ENCODE measurements at places on chromosomes 11 and 22. TPM values are rescaled to one million over a fixed set of nuclear protein-coding genes. Genes with fewer than 3 reads are reported as not detected.

DNA sequence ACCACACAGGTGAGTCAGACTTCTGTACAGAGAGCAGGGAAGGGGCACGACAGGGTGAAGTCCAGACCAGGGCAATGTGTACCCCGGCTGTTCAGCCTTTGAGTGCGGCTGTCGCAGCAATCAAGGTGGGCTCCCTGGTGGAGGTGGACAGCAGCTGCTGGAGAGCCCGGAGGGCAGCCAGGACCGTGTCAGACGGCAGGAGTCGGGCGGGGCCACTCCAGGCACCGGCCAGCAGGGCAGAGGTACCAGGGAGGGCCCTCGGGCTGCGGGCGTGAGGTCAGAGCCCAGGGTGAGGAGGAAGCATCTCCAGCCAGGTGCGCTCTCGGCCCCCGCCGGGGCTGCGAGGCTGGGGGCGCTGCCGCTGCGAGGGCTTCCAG lies 802 bp upstream of the PIM3 start:
- DNase-seq = peak; percentile 62

- DNase-seq = no peak
These were observed 77.5 kb upstream of the SORL1-AS1 start for GRCh38 chr11:121530257-121530656.

GRCh38 chr22:32827049-32827602 lies 25.6 kb downstream of the TIMP3 start:
- no peak for DNase-seq

- DNase-seq = no peak
These were observed 405.4 kb downstream of the ETS1 start for GRCh38 chr11:128181984-128182383.

DNA sequence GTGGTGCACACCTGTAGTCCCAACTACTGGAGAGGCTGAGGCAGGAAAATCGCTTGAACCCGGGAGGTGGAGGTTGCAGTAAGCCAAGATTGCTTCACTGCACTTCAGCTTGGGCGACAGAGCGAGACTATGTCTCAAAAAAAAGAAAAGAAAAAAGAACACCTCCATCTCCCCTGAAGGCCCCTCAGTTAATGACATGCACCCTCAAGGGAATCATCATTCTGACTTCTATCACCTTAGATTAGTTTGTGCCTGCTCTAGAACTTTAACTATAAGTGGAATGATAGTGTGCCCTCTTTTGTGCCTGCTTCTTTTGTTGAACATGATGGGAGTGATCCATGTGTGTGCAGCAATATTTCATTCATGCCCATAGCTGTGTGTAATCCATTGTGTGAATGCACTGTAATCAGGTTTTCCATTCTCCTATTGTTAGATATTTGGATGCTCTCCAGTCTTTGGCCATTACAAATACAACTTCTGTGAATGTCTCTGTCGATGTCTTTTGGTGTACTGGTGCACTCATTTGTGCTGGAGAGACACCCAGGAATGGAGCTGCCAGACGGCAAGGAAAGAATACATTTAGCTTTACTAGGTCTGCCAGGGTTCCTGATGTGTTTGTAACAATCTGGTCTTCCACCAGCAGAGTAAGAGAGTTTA lies 883 bp upstream of the VPREB3 start:
- DNase-seq = no peak

The PATZ1 gene
- 56.8 TPM for total RNA-seq

All from GM23338 (cell line).